CD4-positive, CD25-positive, alpha-beta regulatory T cell (primary cell): ENCODE measurements at places on chromosomes 12 and 14. TPM values are rescaled to one million over a fixed set of nuclear protein-coding genes. Genes with fewer than 3 reads are reported as not detected.

The CCDC196 gene
- total RNA-seq: not detected

DNA sequence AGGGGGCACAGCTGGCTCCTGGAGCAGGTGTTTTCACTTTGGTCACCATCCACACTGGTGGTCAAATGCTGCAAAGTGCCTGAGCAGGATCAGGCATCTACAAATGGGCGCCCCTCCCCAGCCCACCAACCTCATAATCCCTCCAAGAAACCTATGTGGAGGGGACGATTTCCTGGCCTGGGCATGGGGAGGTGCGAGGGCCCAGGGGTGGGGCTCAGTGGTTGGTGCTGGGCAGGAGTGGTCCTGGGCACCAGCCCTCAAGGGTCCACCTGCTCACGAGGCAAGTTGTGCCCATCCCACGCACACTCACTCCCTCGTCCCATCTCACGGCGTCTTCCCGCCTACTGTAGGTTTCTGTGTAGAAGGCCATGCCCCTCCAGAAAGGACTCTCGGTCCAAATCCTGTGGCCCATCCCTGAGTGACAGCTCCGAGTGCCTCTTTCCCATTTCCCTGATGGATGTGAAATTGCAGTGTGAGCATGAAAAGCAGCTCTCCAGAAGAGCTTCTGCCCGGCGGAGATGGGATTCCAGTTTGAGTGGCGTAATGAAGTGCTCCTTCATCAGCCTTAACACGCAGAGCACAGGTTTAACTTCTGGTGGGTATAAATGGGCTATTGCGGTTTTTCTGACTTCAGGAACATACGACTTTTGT lies 36.9 kb downstream of the SLC15A4 start:
- no peak for DNase-seq

The C14orf180 gene
- total RNA-seq: not detected

The GALNT4 gene
- total RNA-seq: 8.8 TPM

DNA sequence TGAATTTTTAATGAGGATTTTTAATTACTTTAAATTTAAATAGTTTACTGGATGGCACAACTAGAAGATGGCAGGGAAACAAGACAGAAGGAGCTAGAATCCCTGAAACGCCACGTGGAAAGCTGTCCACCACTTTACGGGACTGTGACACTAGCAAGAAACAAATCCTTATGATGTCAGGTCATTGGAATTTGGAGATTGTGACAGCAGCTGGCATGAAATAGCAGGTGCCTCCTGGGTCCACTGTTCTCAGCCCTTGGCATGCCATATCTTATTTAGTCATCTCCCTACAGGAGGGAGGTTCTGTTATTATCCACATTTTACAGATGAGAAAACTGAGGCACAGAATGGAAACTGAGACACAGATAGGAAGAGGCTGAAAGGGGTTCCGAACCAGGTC lies 113.8 kb downstream of the BCL11B start:
- DNase-seq: no peak

DNA sequence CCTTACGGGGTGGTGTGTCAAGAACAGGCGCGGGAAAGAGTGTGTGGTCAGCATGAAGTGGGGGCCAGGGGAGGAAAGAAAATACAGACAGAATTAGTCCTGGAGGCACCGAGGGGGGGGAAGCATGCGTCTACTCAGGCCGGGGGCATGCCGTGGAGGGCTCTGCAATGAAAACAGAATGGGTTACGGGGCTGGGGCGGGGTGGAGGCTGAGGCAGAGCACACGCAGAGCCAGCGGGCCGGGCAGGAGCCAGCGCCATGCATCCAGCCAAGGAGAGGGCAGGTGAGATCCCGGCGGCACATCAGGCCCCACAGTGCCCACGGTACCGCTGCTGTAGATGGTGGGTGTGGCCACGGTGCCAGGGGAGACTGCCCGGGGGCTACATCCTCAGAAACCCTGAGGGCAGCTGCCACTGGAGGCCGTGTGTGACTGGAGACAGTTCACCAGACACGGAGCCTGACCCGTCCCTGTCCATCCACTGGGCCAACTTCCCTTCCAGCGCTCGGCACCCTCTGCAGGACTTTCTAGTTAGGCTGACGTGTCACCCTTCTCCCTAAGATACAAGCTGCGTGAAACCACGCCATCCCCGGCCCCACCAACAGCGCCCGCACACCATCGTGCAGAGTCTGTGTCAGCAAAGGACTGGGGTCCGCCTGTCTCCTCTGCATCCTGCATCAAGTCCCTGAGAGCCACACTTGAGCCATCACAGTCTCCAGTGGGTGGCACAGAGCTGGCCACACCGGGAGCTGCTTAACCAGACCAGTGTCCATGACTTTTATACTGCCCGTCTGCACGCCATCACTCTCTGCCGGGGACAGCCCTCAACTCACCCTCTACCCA lies 87.4 kb downstream of the PIWIL1 start:
- DNase-seq: no peak

The PDE3A gene
- total RNA-seq: 0.30 TPM
